Mesangial cell (primary cell): ENCODE measurements at places on chromosomes 12 and 14. TPM values are rescaled to one million over a fixed set of nuclear protein-coding genes. Genes with fewer than 3 reads are reported as not detected.

The KRT6C gene
- not detected in 2 replicates for total RNA-seq

The NGB gene
- total RNA-seq: not detected in 2 replicates

The GARIN6 gene
- not detected in 2 replicates for total RNA-seq

The SLC5A8 gene
- not detected in 2 replicates for total RNA-seq

The AICDA gene
- total RNA-seq: 0.13 TPM in 1 of 2 replicates, not detected in the other

The FAM222A gene
- 0.49 and 1.3 TPM in 2 replicates for total RNA-seq

The PLXNC1 gene
- under 0.01 and 0.25 TPM in 2 replicates for total RNA-seq

The COQ6 gene
- 24.2 and 29.8 TPM in 2 replicates for total RNA-seq

The FAM181A gene
- not detected in 2 replicates for total RNA-seq

The CCDC196 gene
- total RNA-seq: not detected in 2 replicates

The LIN7A gene
- total RNA-seq: 1.8 and 3.7 TPM in 2 replicates

The OTOGL gene
- total RNA-seq: under 0.01 TPM in 1 of 2 replicates, not detected in the other

The KRT75 gene
- not detected in 2 replicates for total RNA-seq

The ESR2 gene
- 0.63 TPM in 1 of 2 replicates, not detected in the other for total RNA-seq

The AREL1 gene
- 30.0 and 34.5 TPM in 2 replicates for total RNA-seq

The KRT77 gene
- total RNA-seq: not detected in 2 replicates

The HOXC11 gene
- 1.3 and 1.8 TPM in 2 replicates for total RNA-seq

The OR4M1 gene
- not detected in 2 replicates for total RNA-seq

The SYNE3 gene
- 1.1 TPM in 2 replicates for total RNA-seq

The CMKLR1 gene
- total RNA-seq: 0.81 TPM in 1 of 2 replicates, not detected in the other
